ENCODE measurements at places on chromosomes 13 and 19.
A peak's percentile ranks its signal among the peaks of the same experiment; 100 is the strongest.

DNA sequence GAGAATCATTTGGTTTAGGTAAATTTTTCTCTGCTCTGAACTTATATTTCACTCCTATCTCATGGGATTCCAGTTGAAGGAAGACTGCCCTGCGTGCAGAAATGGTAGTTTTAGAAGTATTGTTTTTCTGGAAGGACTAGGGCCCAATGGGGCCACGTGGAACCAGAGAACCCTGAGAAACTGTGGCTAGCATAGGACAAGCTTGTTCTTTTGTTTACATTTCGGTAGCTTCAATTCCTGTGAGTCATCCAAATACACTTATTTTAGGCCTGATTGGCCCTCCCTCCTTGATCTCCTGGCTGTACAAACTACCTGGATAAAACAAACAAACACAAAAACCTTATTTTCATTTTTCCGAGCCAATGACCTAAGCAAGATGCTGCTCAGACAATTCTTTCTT is 124.0 kb downstream of the ITGBL1 start:
- no peak for DNase-seq

DNA sequence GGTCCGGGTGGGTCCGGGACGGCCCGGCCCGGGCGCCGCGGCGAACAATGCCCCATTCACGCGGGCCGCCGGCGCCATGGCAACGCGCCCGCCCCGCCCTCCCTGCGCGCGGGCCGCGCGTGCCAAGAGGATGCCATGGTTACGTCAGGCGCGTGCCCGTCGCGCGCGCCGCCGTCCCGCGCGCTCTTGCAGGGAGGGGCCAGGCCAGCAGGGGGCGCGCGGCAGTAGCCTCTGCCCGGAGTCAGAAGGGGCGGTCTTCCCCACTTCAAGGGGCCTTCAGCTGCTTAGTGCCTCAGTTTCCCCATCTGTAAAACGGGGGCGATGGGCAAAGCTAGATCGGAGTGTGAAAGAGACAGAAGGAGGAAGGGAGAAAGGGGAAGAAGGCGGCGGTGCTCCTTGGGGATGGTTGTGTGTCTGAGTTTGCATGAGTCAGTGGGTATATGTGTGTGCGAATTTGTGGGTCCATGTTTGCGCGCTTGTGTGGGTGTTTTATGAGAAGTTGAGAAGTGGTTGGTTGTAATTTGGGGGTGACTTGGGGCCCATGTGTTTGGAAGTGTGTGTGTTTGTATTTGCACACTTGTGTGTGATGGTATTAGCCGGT is 11.6 kb upstream of the NFIX start:
- DNase-seq: peak; percentile 45

DNA sequence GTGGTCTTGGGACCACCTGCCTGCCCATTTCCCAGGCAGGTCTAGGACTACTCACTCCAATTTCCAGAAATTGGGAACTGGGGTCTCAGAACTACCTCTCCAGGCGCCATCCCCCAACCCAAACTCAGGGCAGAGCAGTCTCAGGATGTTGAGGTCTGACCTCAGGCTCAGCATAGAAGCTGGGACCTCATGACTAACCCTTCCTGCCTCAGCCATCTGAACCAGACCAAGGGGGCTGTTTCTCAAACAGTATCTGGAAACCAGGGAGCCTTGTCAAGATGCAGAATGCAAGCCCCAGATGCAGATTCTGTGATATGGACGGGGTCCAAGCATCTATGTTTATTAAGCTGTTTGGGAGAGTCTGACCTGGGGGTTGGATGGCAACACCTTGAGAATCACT is 1.3 kb downstream of the FBXW9 start:
- DNase-seq: no peak

DNA sequence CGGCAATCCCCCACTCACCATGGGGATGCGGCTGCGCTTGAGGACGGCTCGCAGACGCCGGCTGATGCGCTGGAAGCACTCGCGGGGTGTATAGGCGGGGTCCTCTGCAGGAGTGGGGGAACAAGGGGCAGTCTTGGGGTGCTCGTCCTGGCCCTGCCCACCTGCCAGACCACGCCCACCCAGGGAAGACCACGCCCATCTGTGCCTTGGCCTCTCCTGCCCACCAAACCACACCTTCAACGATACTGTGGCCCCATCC is 6.7 kb downstream of the RNU6-9 start:
- DNase-seq: no peak

GRCh38 chr19:49972841-49973240 is 11.9 kb upstream of the SIGLEC11 start:
- DNase-seq: no peak

DNA sequence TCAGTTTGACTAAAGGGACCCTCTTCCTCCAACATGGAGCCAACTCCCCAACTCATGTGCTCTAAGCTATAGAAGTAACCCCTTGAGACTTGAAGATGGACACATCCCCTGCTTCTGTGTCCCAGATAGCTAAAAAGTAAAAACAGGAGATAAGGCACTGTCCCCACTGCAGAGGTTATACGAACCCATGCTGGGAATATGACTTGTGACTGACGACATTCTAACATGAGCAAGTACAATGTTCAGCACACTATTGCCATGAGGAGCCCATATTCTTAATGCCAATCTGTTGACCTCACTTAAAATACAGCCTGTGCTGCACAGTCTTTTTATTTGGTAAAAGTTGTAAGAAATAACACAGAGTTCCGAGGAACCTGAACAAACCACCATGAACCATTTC is 71.4 kb downstream of the ABCC4 start:
- DNase-seq: no peak

- no peak for DNase-seq
These were observed 442 bp downstream of the ZNF420 start for GRCh38 chr19:37078717-37079032.

DNA sequence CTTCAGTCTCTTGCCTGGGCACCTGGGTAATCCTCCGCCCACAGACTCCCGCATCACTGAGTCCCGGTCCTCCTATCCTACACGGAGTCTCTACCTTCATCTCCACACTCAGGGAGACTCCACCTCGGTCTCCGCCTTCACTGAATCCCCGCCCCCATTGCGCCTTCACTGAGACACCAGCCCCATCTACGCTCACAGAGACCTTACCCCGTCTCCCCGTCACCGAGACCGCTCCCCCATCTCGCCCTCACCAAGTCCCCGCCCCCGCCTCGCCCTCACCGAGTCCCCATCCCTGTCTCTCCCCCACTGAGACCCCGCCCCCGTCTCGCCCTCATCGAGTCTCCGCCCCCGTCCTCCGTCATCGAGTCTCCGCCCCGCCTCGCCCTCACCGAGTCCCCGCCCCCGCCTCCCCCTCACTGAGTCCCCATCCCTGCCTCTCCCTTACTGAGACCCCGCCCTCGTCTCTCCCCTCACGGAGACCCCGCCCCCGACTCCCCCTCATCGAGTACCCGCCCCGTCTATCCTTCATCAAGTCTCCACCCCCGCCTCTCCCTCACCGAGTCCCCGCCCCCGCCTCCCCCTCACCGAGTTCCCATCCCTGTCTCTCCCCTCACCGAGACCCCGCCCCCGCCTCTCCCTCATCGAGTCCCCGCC is 23.1 kb upstream of the ZNF846 start:
- peak; percentile 92 for DNase-seq

DNA sequence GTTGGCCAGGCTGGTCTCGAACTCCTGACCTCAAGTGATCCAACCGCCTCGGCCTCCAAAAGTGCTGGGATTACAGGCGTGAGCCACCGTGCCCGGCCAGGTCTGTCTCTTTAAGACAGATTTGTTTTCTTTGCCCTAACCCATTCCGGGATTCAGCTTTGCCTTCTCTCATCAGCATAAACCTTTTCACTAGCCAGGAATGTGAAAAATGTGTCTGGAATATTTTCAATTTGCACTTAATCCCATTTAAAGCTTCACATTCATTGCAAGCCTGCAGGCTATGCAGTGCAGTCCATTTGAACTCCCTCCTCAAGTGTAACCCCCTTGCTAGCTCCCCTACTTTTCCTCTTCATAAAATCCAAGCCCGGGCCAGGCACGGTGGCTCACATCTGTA is 880 bp upstream of the TMEM160 start:
- DNase-seq: peak; percentile 36

GRCh38 chr13:112350300-112350699 is 25.9 kb upstream of the SPACA7 start:
- no peak for DNase-seq
